HEK293T (cell line): ENCODE measurements at places on chromosomes 1 and 21.

DNA sequence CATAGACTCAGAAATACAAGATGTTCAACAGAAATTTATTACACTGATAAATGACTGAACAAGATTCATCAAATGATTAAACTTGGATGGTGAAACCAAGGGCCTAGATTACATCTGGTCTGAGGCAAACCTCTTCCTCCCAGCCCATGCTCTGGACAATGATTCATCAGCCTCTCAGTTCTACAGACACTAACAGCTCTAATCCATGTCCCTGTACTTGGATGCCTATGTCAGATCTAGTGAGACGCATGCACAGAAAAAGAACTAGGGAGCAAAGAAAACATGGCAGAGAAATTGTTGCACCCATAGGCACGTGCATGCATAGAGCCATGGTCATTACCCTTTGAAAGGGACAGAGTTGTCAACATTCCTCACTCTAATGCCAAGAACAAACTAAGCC, 250.1 kb downstream of the KCNH1 start:
- no peak for DNase-seq

DNA sequence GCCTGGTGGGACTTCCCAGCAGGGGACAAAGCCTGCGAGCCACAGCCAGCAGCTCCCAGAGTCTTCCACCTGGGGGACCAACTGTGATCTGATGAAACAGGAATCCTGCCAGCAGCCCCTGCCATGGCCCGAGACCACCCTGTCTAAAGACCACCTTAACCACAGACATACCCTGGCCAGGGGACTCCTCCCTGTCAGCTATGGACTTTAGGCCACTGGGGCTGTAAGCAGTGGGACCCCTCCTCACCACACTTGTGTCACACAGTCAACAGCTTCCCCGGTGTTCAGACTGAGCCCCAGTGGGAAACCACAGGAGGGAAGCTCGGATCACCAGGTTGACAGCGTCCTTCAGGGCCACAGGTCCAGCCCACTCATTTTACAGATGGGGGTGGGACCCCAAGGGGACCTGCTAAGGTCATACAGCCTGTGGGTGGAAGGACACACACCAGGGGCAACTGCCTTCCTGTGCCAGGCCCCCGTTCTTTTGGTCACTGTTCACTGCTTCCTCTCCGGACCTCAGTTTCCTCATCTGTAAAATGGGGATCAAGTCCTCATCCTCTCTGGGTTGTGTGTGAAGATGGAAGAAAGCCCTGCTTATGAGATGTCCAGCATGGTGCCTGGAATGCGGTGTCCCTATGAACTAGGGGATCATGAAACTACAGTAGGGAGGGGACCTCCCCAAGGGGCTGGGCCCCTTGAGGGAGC, 11.4 kb downstream of the EPHA2 start:
- DNase-seq: no peak

- DNase-seq: no peak
Observed at GRCh38 chr1:182157187-182157586, 95.7 kb upstream of the ZNF648 start.

GRCh38 chr1:27770293-27770830, 2.7 kb upstream of the STX12 start:
- DNase-seq: no peak

DNA sequence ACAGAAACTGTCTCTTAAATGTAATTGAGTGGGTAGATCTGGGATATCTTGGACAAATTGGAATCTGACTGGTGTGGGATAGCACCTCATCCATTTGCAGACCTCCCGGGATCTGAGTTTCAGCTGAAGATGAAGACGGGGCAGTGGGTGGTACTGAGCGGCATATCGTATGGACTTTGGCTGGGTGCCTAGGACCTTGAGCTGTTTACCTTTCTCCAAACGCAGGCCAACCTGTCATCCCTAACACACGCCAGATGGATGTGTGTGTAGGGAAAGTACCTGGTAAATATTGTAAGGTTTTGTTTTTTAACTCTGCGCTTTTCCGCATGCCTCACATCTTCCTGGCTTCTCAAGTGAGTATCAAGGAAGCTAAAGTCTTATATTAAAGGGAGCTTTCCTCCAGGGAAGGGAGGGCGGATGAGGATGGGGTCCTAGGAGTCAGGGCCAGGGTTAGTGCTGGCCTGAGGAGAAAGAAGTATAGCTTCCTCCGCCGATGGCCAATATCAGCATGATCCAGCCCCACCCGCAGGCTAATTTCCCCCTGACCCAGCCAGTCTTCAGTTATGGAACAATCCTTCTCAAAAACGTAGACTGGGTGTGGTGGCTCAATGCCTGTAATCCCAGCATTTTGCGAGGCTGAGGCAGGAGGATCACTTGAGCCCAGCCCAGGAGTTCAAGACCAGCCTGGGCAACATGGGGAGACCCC, 26.2 kb downstream of the ATP8B2 start:
- DNase-seq: no peak
